Psoas muscle (tissue), 8 donors: ENCODE measurements at places on chromosomes 3 and 15.
A peak's percentile ranks its signal among the peaks of the same experiment; 100 is the strongest.

DNA sequence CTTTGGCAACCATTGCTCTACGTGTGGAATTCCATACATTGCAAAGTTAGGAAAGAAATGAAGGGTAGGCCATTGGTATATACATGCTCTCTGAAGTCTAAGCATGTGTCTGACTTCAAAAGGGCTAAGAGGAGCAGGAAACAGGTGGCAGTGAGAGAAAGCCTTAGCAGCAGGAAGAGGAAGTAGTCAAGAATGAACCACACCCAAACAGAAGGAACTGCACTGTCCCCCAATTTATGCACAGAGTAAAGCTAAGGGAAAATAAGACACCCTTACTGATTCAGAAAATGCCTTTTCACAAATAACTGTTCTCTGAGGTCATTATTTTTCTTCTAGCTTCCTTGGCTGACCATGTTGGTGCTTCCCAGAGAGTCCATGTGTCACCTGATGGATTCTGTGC is 575.4 kb downstream of the NTRK3 start:
- no peak for DNase-seq

- DNase-seq: no peak
Measured at GRCh38 chr3:72397586-72397985, 450.7 kb downstream of the SHQ1 start.

DNA sequence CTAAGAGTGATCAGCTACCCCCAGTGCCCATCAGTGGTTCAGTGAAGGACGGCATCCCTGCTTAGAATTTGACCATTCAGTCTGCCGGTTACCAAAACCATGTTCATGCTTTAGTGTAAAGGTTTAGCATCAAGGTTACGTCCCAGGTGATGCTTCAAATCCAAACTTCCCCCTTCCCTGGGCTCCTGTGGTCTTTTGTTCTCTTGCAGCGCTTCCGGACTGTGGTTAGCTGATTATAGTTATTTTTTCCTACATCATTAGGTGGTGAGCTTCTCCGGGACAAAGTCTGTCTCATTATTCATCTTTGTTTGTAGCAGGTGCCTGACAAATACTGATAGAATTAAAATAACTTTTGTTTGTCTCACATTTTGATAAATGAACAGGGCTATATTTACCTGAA is 28.3 kb upstream of the MYZAP start:
- DNase-seq: no peak

DNA sequence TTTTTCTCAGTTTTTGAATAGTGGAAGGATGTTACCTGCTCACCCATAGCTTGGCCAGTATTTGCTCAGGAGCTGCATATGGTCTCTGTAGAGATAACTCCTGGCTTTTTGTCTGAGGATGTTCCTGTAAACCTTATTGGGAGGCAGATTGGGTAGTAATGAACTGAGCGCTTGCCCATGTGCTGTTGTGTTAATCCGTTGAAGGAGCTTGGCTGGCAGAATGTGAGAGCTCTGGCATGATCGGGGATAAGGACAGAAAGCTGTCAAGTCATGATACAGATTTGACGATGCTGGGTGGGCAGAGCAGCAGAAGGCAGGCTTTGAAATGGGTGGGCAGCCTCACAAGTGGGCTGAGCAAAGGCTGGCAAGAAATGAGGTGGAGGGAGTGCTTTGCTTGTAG is 27.4 kb downstream of the SH3GL3 start:
- DNase-seq: no peak

DNA sequence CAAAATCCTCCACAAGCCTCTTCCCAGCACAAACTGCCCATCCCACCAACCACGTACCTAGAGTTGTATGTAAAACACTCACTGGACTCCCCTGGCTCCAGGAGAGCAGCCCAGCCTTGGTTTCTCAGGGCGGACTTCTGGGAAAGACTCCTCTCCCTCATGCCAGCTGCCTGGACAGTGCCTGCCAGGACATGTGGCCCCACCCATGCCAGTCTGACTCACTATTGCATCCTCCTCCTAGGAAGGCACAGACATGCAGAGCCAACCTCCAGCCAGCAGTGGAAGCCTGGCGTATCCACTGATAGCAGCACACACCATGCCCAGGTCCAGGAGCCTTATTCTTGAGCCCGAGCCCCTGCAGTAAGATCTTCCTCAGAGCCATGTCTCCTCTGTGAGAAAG is 8.6 kb downstream of the PKM start:
- peak; percentile 84 for DNase-seq

GRCh38 chr15:90774731-90775514 is 57.8 kb downstream of the BLM start:
- no peak for DNase-seq
